ENCODE measurements at places on chromosomes 1 and 21.
A peak's percentile ranks its signal among the peaks of the same experiment; 100 is the strongest.

DNA sequence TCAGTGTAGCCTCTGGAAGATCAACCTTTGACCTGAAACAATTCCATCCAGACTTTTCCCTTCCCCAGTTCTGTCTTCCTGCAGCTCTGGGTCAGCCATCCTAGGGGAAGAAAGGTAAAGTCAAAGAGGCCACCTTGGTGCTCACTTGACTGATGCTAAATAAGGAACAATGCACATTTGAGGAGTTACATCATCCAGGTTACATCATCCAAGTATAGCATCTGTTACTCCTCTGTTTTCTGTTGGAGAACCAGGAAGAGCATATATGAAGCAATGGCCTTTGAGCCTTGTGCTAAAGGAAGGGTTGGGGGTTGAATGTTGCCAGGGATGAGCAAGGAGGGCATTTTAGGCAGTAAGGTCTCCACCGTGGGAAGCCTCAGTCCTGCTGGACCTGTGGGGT lies 3.1 kb upstream of the DSCAM start:
- no peak for DNase-seq

DNA sequence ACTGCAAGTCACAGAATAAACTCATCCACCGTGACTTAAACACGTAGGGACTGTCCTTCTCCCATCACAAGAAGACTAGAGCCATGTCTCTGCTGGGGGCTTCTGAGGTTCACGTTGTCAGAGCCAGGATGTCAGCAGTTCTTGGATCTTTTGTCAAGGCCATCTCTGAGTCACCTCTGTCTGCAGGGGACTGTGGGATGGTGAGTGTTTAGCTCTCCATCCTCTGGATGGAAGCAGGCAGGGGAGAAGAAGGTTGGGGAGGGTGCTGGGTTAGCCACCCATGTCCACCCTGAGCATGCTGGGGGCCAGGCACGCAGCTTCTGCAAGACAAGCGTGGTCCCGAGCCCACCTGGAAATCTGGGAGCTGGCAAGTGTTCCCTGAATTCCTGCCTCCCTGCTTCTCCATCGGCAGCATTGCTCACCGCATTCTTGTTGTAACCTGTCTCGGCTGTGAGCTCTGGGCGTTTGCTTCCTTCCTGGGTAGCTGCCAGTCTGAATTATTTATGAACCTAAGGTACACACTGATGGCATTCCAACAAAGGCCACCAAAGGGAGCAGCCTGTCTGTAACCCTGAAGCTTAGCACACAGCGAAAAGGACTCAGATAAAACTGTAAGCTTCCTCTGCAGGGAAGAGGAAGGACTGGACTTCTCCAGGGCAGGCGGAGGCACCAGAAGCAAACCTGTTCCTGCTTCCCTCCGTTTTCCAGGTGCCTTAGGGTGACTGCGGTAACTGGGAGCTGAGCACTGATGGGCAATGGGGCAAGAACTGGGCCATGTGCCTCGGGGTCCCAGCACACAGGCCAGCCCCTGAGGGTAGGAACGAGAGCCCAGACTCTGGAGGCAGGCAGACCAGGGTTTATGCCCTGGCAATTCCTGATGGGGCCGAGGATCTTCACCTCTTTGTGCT lies 88.6 kb downstream of the RIPK4 start:
- no peak for DNase-seq

- peak; percentile 8 for DNase-seq
Measured at GRCh38 chr1:51331206-51332100, 1.1 kb upstream of the TTC39A start.

GRCh38 chr1:52056937-52057231 lies 789 bp downstream of the BTF3L4 start:
- no peak for DNase-seq

GRCh38 chr1:186463511-186463910 lies 2.6 kb upstream of the PDC start:
- DNase-seq = no peak

- no peak for DNase-seq
Measured at GRCh38 chr1:234735476-234735875, 125.5 kb upstream of the IRF2BP2 start.

All from activated CD4-positive, CD25-positive, alpha-beta regulatory T cell treated with anti-CD3 and anti-CD28 coated beads, Interleukin-2, amount 50 U/mL, for 72 hours (primary cell).